ENCODE measurements at places on chromosomes 6 and 20.

DNA sequence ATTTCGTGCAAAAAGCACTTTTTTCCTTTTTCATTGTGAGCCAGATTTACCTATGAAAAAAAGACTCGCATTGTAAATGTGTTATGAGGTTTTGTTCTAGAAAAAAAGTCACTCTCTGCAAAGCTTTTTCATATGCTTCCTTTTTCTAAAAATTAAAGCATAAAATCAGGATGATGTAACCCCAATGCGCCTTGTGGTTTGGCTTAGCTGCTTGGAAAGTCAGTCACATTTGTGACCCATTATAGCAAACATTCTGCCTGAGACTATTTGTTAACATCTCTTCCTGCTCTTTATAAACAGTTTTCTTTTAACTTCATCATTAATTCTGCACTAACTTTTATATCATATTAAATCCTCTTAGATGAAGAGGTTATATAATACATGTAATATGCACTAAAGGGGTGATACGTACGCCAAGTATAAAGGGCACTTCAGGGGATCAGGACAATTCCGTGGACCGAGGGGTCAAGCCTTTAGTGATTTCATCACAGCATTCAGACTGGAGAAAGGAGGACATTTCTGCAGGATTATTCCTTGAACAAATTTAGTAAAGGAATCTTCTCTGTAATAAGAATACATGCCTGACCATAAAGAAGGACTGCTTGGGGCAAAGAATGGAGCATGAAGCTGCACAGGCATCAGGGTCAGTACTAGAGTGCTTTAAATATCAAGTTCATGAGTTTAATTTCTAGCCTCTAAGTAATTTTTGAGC, 48.1 kb upstream of the SMLR1 start:
- no peak for DNase-seq

- DNase-seq, result no peak
Measured at GRCh38 chr20:44715499-44716308, 535 bp downstream of the CCN5 start.

DNA sequence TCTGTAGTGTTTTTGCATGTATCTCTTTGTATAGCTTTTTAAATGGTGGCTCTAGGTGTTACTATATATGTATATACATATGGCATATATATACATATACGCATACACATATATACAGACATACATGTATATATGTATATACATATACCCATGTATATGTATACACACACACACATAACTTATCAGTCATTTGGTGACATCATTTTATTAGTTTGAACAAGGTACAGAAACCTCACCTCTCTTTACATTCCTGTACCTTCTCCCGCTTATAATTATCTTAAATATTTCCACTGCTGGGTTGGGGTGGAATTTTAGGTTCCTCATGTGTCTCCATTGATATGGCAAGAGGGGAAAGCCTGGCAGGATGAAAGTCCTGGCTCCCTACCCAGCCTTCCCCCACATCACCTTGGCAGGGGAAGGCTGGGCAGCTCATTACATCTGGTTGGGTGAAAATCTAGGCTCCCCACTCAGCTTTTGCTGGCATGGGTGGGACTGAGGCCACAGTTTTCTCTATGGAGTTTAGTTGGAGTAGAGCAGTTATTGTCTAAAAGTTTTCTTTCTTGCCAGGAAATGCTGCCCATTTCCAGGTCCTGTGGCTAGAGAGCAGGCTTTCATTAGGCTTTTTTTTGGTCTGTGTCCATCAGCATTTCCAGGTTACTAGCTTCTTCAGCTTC, 7.6 kb downstream of the GLO1 start:
- DNase-seq, result no peak

DNA sequence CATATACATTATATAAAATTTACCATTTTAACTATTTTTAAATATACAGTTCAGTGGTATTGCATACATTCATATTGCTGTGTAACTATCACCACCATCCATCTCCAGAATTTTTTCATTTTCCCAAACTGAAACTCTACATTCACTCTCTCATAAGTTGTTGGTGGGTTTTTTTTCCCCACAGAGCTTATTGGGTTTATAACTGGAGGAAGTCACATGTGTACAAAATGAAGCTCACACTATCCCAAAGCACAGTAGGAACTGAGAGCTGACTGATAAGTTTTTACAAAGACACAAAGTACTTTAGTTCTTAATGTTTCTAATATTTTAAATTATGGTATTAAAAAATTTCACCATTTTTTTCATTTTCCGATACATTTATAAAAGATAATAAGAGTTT, 78.8 kb upstream of the TNFAIP3 start:
- no peak for DNase-seq

GRCh38 chr20:54200487-54201267, 7.2 kb upstream of the PFDN4 start:
- no peak for DNase-seq

DNA sequence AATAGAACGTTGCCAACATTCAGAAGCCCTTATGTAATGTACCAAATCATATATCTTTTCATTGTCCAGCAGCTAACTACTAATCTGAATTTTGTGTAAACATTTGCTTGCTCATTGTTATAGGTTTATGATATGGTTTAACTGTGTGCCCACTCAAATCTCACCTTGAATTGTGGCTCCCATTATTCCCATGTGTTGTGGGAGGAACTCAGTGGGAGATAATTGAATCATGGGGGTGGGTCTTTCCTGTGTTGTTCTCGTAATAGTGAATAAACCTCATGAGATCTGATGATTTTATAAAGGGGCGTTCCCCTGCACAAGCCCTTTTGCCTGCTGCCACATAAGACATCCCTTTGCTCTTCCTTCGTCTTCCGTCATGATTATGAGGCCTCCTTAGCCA, 91.9 kb upstream of the CLVS2 start:
- DNase-seq, result no peak

Measured in stimulated activated CD4-positive, alpha-beta T cell treated with anti-CD3 and anti-CD28 coated beads, TNF-alpha, amount 100 ng/mL, for 4 hours (primary cell).